ENCODE measurements at places on chromosomes 3 and 15.

GRCh38 chr3:121988146-121988545 is 33.9 kb downstream of the ILDR1 start:
- no peak for DNase-seq

GRCh38 chr3:182255158-182255557 is 538.1 kb upstream of the ATP11B start:
- no peak for DNase-seq

DNA sequence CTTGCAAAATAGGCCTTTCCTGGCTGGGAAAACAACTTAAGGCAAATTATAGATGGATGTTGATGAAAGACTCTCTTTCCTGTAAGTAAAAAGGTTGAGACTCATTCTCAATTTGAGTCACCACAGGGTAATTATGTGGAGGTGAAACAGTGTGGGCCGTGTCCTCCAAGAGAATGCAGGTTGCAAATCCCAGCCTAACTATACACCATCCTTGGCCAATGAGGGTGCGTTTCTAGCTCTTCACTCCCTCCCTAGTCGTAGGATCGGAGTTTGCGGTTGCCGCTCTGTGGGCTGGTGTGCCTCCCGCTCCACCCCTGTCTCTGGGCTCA is 259.9 kb downstream of the PLCL2 start:
- DNase-seq = no peak

DNA sequence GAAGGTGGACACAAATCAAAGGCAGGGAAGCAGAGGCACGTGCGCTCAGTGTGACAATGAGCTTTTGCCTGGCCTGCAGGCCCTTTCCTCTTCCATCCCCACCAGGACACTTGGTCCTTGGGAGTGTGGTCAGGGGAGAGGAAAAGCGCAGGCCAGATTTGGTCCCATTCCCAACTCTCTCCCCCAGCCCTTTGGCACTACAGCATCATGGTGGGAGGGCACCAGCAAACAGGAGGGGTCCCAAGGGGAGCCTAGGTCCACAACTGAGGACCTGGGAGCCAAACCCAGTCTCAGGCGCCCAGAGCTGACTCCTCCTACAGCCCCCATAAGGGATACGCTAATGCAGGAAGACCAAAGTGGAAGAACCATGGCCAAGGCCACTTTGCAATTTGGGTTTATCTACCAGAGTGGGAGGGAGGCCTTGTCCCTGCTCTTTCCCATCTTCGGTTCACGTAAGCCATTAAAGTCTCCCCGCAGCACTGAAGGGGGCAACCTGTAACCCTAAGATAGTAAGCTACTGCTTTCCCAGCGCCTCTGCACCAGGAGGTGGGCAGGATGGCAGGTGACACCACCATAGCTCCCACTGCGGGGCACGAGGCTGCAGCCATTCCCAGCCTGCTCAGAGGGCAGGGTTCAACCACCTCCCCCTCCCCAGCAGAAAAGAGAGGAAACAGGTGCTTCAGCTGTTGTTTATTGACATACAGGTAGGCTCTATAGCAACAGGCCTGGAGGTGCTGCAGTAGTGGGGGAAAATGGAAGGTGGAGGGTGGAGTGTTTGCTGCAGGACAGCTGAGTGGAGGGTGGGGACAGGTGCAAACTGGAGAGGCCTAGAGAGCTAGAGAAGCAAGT is 993 bp upstream of the GRAMD2A start:
- DNase-seq = peak; percentile 53

DNA sequence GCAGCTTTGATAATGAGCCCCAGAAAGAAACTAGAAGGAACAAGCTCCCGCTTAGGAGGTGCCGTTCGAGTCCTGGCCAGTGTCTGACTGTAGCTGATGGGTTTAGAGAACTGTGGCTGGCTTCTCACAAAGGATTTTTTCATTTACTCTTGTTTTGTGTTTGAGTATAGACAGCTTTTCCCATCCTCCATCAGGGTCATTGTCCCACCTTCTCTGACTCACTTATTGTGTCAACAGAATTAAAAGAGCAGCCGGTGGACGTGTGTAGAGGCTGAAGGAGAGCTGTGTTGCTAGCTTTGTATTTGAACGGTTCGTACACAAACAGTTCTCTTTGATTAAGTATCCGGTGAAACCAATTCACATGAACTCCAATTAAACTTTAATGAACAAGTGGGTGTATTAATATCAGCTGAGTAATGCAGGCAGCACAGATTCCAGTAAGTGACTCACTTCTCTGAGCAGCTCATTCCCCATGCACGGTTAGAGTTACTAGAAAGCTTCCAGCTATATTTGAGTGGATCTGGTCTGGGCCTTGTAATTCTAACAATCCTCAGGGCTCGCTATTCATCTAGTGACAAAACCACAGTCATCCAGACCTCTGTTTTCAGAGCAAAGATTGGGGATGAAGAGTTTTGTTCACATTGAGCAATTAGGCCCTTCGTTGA is 141.0 kb downstream of the LPP start:
- DNase-seq = peak; percentile 91

DNA sequence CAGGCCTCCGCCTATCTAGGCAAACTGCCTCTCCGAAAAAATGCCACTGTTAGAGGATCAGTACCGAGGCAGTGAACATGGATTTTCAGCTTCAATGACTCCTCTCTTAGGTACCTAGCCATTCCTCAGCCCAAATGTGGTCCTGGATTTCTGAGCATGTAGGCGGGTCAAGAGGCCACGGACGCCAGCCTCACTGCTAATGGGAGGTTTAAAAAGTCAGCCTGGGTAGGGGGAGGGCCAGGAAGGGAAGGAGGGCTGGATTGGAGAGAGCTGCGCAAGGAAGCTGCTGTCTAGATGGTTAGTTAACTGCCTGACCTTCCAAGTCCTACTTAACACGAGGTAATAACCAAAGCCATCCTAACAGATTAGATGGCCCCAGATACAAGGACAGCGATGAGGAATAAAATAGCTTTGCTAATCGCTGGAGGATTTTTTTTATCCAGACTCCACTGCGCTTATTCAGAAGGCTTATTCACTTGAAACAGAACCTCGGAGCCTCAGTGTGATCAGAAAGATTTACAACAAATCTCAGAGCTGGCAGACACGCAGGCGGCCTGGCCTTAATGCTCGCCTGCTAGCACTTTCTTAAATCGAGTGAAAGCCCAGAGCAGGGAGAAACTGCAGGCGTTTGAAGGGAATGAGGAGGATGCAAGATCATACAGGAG is 34.3 kb downstream of the TLE3 start:
- DNase-seq = no peak

GRCh38 chr3:172518929-172519640 is 4.1 kb downstream of the TNFSF10 start:
- no peak for DNase-seq

DNA sequence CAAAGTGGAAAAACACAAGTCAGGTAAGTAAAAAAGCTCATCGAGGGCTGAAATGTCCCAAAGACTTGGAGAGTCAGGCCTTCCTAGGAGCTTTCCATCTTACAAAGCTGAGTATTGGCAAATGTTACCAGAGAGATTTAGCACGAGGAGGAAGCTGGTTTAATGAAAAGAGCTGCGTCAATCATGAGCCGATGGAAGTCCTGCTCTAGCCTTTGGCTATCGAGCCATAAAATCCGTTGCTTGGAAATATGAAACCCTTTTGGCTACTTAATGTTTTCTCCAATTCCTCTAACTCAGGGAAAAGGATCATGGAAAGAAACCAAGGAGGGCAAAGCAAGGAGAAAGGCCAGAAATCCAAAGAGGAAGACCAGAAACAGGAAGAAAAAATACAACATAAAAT is 1074.6 kb downstream of the FHIT start:
- no peak for DNase-seq

- peak; percentile 88 for DNase-seq
These were observed 80.0 kb downstream of the SQOR start for GRCh38 chr15:45714590-45715488.

GRCh38 chr3:22296601-22297000 is 545.6 kb upstream of the ZNF385D start:
- no peak for DNase-seq

GRCh38 chr15:62883938-62884479 is 158.5 kb upstream of the TPM1 start:
- no peak for DNase-seq

- no peak for DNase-seq
These were observed 65.9 kb upstream of the NTRK3 start for GRCh38 chr15:88322461-88322860.

GRCh38 chr15:98382139-98382538 is 266.2 kb upstream of the IGF1R start:
- no peak for DNase-seq

- DNase-seq = no peak
These were observed 223.2 kb upstream of the SOX2 start for GRCh38 chr3:181488536-181488935.

DNA sequence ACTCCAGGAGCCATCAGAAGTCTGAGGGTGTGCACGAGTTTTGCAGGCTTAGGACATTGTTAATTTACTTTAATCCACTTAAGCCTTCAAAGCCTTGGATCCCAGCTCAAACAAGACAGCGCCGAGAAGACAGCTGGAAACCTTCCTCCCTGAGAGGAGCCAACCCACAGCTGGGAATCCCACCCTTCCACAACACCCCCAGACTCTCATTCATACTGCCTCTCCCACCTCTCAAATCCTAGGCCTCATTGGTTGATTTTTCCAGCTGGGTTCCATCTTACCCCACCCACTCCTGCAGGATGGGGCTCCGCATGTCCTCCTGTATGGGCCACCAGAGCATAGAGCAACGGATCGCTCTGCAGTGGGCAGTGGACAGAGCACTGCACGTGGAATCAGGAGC is 80.4 kb downstream of the SEMA5B start:
- DNase-seq = no peak

- no peak for DNase-seq
These were observed 12.6 kb downstream of the IL12A start for GRCh38 chr3:160001148-160001760.

- DNase-seq = no peak
These were observed 21.8 kb downstream of the MGLL start for GRCh38 chr3:127800508-127800907.

DNA sequence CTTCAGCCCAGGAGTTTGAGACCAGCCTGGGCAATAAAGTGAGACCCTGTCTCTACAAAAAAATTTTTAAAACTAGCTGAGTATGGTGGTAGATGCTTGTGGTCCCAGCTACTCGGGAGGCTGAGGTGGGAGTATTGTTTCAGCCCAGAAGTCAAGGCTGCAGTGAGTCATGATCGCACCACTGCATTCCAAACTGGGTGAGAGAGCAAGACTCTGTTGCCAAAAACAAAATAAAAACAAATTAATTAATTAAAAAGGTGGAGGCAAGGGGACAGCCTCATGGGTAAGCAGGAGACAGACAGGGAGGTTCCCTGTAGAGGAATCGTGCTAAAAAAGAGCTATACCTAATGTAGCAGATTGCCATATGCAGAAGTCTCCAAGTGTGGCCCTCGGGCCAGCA is 12.6 kb downstream of the HAPLN3 start:
- no peak for DNase-seq

DNA sequence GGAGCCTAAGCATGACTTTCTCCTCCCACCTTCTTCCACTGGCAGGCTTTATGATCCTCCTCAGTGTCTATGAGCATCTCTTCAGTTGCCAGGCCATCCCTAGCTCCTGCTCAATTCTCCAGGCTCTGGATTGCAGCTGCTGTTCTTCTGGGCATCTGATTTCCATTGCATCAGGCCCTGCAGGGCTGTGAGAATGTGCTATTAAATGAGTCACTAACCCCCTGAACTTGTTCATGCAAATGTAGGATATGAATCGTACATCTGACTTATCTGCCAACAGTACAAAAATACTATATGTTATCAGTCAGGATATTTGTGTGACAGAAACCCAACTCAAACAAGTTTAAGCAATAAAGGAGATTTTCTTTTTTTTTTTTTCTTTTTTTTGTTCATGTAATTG is 11.9 kb downstream of the GPR176 start:
- no peak for DNase-seq

DNA sequence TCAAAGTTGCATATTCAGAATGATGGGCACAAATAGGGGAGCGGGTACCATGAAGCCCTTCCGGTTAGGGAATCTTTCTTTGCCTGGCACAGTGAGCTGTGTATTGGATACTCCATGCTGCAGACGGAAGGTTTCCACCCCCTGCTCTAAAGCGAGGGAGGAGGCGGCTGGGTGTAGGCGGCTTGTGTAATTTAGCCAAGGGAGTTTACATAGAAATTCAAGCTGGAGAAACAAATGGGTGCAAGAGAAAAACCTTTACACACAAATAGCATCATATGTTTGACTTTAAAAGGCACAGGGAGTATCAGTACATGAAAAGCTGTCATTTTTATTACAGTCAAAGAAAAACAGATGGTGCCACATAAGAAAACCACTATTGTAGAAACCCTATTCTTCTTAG is 59.3 kb upstream of the ADCY5 start:
- no peak for DNase-seq

DNA sequence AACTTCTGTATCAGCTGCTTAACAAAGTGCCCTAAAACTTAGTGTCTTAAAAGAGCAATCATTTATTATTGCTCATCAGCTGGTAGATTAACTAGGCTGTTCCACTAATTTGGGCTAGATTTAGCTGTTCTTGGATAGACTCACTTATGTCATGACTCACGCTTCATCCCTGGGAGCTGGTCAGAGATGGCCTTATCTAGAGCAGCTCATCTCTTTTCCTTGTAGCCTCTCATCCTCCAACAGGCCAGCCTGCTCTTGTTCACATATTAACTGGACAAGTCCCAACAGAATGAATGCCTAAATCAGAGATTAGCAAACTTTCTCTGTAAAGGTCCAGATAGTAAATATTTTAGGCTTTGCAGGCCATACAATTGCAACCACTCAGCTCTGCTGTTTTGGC is 66.9 kb upstream of the PLAAT1 start:
- peak; percentile 67 for DNase-seq
